Stimulated activated CD8-positive, alpha-beta memory T cell treated with anti-CD3 and anti-CD28 coated beads, Interleukin-4, amount 100 ng/mL, for 4 hours (primary cell): ENCODE measurements at places on chromosomes 7 and 10.

GRCh38 chr10:68074031-68074774 lies 880 bp downstream of the HERC4 start:
- no peak for DNase-seq

GRCh38 chr7:68258609-68259008 lies 1262.0 kb downstream of the TYW1 start:
- no peak for DNase-seq

DNA sequence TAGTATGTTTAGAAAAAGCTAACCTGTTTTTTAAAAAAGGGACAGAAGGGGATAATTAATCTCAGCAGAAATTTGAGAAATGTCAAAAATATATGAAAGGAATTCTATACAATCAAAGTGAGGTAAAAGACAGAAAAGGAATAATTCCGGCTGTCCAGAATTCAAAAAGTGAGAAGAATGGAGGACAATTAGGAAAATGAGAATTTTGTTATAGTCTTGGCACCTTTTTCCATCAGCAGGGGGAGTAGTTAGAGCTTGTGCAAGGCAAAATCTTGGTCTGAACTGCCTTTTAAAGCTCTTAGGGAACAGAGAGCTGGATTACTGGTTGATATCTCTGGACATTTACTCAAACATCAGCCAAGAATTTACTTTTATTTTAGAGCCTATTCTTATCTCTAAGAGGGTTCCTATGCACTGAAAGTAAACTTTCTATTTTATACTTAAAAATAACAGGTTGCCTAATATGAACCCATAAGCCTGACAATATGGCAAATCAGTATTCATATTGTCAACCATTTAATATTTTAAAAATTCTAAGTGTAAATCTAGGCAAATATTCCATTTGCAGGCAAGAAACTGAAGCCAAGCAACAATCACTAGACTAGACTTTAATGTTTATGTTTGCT lies 185.6 kb downstream of the ANK3 start:
- DNase-seq: no peak

- no peak for DNase-seq
These were observed 122.5 kb upstream of the SEM1 start for GRCh38 chr7:96832092-96832662.

- DNase-seq: no peak
These were observed 24.3 kb downstream of the FBXW4 start for GRCh38 chr10:101670635-101671034.

GRCh38 chr10:109191823-109192222 lies 731.5 kb downstream of the XPNPEP1 start:
- no peak for DNase-seq

DNA sequence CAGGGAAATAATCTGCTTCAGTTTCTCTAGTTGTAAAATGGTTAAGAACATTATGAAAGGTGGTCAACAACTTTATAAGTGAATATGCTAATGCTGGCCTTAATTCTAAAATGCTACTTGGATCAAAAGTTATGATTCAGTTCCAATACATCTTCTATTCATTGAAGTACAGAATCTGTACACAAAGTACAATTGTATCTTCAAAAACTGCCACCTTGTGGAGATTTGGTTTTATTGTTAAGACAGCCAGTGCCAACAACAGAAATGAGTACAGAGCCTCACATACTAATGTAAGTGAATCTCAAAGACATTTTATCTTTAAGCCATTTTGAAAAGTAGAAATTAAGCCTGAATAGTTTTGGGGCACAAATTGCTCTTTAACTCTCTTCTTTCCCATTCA lies 194.0 kb downstream of the CFTR start:
- no peak for DNase-seq

DNA sequence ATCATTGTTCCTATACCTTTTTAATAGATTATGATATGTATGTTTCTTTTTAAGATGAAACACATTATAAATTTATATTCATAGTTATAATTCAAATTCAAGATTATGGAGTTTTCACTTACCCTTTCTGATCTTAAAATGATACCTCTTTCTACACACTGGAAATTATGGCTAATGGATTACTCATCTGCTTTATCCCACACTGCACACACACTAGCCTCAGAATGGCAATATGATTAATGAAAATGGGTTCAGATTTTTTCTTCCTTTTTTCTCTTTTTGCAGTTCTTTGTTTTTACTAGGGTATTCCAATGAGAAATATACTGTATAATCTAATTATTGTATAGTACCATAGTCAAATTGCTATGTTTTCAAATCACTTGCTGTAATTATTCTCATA lies 82.3 kb upstream of the FZD1 start:
- DNase-seq: no peak

GRCh38 chr7:120441850-120442249 lies 168.9 kb downstream of the KCND2 start:
- no peak for DNase-seq

DNA sequence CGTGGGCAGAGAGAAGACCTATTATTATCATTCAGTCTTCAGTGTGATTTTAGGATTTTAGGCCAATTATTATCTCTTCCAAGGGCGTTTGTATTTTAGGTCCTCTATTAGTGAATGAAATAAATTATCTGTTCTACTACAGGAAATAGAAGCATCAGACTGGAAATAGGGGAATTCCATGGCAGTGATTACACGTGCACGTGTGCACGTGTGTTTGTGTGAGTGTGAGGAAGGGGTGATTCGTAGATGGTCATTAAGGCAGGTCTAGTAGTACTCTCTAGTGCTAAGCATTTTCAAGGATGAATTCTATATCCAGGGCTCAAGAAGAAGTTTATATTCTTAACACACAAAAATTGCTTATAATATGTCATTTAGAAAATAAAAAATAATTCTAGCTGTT lies 623.2 kb downstream of the GATA3 start:
- DNase-seq: no peak

- DNase-seq: no peak
These were observed 11.3 kb downstream of the FERD3L start for GRCh38 chr7:19133886-19134285.

DNA sequence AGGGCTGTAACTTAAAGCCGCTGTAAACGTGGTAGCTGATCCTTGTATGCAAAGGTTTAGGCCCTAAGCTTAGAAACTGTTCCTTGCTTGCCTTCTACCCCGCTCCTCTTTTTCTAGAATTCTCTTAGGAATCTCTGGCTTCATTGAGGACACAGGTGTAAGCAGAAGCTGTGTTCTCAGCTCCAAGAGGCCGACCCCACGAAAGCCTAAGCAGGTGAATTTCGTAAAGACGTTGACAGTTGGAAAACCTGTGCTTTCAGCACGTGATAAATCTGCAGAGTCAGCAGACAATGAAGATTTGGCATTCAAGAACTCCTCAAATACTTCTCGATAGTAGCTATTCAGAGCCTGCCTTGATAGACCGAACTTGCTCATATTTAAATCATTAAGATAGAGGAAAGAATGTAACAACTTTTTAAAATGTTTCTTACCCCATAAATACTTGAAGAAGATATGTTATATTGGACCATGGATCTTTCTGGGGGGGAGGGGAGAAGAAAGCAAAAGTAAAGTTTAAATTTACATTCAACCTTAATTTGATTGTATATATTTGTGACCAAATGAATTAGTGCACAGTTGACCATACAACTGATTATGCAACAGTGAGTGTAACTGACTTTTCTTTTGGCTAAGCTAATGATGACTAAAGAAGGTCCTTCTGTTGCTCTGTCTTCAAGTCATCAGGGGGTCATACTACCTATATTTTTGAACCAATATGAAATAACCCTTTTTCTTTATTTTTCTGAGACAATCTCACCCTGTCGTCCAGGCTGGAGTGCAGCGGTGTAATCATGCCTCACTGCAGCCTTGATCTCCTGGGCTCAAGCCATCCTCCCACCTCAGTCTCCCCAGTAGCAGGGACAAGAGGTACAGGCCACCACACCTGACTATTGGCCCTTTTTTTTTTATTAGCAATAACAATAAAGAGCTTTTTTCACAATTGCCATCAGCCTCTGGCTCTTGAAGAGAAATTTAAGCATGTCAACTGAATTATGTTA lies 1.2 kb upstream of the GDI2 start:
- no peak for DNase-seq

- no peak for DNase-seq
These were observed 110.8 kb downstream of the MYL10 start for GRCh38 chr7:101518336-101518735.

GRCh38 chr7:10684606-10685005 lies 289.1 kb upstream of the PHF14 start:
- DNase-seq: no peak

DNA sequence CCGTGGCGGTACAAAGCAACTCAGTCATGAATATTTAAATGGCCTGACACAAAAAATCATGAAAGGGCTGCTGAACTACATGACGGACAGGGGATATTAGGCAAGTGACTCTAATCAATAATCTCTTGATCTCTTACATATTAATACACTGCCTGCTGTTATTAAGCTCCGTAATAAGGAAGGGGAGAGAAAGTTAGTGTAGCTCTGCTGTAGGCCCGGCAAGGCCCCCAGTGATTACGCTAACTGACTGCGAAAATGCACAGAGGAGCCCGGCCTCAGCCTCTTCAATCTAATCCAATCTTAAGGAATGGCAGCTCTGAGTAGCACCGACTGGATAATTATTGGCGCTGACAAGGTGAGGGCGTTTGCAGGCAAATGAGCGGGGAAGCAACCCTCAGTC lies 583.5 kb upstream of the MKI67 start:
- DNase-seq: no peak

GRCh38 chr10:103442031-103442461 lies 10.1 kb downstream of the CALHM2 start:
- DNase-seq: no peak

DNA sequence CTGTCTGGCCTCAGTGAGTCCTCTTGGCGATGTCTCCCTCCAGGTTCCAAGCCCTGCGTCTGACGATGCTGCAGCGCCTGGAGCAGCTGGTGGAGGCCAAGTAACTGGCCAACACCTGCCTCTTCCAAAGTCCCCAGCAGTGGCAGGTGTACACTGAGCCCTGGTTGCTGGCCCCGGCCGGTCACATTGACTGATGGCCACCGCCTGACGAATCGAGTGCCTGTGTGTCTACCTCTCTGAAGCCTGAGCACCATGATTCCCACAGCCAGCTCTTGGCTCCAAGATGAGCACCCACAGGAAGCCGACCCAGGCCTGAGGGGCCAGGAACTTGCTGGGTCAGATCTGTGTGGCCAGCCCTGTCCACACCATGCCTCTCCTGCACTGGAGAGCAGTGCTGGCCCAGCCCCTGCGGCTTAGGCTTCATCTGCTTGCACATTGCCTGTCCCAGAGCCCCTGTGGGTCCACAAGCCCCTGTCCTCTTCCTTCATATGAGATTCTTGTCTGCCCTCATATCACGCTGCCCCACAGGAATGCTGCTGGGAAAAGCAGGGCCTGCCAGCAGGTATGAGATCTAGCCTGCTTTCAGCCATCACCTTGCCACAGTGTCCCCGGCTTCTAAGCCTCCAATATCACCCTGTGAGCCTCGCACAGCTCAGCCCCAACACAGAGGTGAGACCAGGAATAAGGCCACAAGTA lies 7.3 kb upstream of the ZNF22 start:
- DNase-seq: no peak

DNA sequence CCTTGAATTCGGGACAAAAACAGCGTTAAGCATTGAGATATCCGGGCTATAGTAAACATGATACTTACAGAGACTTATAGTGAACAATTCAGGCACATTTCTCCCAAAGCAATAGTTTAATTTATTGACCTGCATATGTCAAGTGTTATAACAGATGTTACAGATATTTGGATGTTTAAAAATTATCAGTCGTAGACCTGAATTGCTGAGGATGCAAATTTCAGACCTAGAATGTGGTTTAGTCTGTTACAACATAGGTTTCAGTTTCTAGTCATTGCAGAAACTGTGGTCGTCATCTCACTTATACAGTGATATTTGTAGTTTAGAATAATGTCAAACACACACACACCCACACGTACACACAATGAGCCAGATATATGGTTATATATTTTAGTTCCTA lies 85.2 kb downstream of the VTI1A start:
- no peak for DNase-seq

- DNase-seq: no peak
These were observed 218.0 kb downstream of the LRMDA start for GRCh38 chr10:75649466-75649865.
